Activated naive CD8-positive, alpha-beta T cell treated with anti-CD3 and anti-CD28 coated beads for 36 hours (primary cell): ENCODE measurements at places on chromosomes 13 and 19.

DNA sequence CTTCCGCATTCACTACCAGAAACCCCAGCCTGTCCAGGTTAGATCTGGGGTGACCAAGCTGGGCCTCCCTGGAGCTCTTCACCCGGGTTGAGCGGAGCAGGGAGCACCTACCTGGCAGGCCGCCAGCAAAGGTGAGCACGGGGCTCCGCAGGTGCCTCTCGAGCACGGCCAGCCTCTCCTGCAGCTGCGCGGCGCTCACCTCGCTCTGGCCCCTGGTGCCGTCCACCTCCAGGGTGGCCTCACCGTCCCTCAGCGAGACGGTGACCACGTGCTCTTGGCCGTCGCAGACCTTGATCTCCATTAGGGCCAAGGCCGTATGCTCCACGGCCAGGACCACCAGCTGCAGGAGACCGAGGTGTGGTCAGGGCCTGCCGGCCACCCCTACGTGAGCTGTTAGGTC, 42.0 kb downstream of the GAS6 start:
- H3K36me3 ChIP-seq: peaks cover 2% of the 10 kb centered on the region
- no peak overlapping the region for H3K27ac ChIP-seq
- no peak overlapping the region for H3K4me3 ChIP-seq
- H3K4me1 ChIP-seq: peaks cover 3% of the 10 kb centered on the region
- DNase-seq: no peak

DNA sequence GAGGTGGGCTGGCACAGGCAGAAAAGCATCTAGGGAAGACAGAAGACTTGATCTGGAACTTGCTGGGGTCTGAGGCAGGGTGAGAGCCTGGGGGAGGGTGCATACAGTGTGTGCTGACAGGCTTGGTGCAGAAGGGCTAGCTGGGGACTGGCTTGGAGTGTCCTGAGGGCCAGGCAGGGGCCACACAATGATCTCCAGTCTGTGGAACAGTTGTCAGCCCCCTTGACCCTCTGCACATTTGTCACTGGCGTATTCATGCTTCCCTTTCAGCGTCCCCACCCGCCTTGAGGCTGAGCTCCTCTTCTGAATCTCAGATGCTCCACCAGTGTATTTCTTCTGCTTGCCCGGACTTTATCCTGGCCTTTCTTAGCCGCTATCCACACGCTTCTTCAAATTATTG, 2.8 kb upstream of the MICU2 start:
- no peak for DNase-seq
- no peak overlapping the region for H3K4me3 ChIP-seq
- H3K27me3 ChIP-seq: peaks cover 12% of the 10 kb centered on the region

DNA sequence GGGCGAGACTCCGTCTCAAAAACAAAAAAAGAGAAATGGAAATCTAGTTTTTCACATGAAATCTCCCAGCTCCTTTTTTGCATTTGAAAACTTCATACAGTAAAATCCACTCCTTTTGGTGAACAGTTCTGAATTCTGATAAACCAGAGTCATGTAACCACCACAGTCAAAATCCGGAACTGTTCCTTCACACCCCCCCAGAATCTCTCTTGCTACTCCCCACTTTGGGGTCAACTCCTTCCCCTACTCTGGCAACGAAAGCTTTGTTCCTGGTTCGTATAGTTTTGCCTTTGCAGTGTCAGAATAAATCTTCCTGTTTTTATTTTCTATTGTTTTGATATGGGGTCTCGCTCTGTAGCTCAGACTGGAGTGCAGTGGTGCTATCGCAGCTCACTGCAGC, 23.7 kb downstream of the RCN3 start:
- peaks cover 32% of the 10 kb centered on the region for H3K36me3 ChIP-seq
- H3K27me3 ChIP-seq: no peaks in the 10 kb centered on the region
- DNase-seq: no peak
- peak overlapping the region; percentile 51 for H3K27ac ChIP-seq
- no peak overlapping the region for H3K4me3 ChIP-seq
- H3K4me1 ChIP-seq: peaks cover 56% of the 10 kb centered on the region

DNA sequence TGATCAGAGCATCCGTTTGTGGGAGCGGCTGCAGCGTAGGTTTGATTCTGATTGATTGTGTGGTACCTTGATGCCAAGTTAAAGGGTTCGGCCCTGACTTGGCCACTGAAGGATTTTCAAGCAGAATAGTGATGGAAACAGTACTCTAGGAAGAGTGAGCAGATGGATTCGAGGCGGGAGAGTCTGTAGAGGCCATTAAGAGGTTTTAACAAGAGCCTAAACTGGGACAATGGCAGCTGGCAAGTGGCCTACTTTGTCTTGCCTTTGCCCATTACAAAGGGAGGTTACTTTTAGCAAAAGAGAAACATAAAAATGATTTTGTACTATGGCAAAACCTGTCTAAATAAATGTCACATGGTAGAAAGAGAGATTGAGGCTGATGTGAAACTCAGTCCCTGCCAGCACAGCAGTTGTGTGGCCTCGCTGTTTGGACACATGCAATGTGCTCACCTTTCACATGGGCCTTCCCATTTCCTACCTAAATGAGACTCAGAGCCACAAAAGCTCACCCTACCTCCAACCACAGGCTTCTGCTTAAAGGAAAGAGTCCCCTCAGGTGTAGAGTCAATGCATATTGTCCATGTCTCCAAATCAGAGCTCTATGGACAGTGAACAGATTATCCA, 62.4 kb upstream of the RAP2A start:
- DNase-seq: no peak
- H3K27ac ChIP-seq: no peak overlapping the region
- H3K27me3 ChIP-seq: no peaks in the 10 kb centered on the region

GRCh38 chr13:33127009-33127551, 110.9 kb downstream of the KL start:
- H3K4me3 ChIP-seq: no peak overlapping the region
- no peaks in the 10 kb centered on the region for H3K36me3 ChIP-seq
- no peaks in the 10 kb centered on the region for H3K4me1 ChIP-seq
- DNase-seq: no peak
- H3K27ac ChIP-seq: no peak overlapping the region

DNA sequence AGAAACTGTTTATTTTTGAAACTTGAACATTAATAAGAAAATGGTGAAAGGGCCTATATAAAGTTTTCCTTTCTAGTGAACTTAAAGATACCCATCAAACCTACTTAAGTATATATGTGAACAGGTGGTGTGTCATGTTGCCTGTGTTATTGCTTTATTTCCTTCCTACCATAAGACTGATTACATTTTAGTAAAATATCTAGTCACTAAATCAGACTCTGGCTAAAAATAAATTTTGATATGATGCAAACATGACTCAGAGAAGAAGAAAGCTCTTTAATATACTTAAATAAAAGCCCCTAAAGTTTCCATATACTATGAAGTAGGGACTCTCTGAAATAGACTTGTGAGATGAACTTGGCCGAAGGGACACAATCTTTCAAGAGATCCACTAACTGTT, 35.1 kb upstream of the FBXL3 start:
- H3K27me3 ChIP-seq: no peaks in the 10 kb centered on the region
- peaks cover 4% of the 10 kb centered on the region for H3K4me1 ChIP-seq
- no peak for DNase-seq
- peaks cover 10% of the 10 kb centered on the region for H3K36me3 ChIP-seq

DNA sequence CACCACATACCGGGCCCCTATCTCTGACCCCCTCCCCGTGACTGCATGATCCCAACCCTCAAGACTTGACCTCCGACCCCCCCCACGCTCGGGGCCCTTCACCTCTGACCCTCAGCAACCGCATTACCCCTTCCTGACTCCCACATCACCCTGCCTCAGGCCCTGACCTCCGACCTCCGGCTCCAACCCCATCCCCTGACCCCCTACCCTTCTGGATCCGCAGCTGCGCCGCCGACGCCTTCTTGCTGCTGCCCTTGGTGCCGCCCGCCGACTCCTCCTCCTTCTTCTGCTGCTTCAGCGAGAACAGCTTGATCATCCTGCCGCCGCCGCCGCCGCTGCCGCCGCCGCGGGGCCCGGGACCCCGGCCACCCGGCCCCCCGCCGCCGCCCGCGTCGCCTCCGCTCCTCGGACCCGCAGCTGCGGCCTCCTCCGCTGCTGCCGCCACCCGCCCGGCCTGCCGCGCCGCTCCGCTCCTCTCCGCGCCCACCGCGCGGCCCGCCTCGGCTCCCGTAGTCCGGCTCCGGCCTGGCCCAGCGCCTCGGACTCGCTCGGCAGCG, at the start of gene UBE2M:
UBE2M (minus strand) TSS at position 546 of the 557 bp plus-strand sequence; CDS start at position 316, 230 bp downstream.
- H3K27me3 ChIP-seq: no peaks in the 10 kb centered on the region
- peaks cover 60% of the 10 kb centered on the region for H3K36me3 ChIP-seq

DNA sequence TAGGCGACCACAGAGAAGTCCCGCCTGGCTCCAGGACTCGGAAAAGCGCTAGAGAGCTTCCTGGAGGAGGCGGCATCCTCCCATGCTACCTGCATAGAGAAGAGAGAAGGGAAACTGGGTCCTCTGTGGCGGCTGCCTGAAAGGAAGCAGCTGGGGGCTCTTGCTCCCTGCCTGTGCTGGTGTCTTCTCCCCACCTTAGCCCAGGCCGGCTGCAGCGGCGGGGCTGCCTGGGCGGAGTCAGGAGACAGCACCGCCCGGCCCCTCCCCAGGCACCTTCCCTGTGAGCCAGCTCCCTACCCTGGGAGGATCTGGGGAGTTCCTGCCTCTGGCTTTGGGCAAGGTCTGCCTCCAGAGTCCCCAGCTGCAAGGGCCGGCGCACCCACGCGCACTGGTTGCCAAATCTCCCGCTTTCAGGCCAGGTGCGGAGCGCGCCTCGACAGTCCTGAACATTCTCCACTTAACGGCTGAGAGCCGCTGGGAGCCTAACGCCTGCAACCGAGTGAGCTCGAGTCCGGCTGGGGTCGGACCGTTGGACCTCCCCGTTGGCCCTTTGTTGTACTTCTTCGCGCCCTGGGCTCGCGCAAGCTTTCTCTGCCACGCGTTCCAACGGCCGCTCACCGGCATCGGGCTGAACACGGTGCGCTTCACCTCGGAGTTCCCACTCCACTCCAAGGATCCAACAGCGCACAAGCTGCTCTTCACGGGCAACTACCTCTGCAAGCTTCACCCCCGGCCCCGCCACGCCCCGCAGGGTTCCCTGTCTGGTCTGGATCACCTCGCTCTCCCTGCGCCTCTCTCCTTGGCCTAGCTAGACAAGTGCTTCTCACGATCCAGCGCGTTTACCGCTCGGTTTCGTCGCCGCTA, 21.8 kb upstream of the ZNF30 start:
- H3K4me1 ChIP-seq: peaks cover 12% of the 10 kb centered on the region
- peaks cover 44% of the 10 kb centered on the region for H3K27me3 ChIP-seq
- no peak overlapping the region for H3K27ac ChIP-seq
- peak overlapping the region; percentile 56 for H3K4me3 ChIP-seq
- peaks cover 3% of the 10 kb centered on the region for H3K36me3 ChIP-seq
- peak; percentile 2 for DNase-seq

DNA sequence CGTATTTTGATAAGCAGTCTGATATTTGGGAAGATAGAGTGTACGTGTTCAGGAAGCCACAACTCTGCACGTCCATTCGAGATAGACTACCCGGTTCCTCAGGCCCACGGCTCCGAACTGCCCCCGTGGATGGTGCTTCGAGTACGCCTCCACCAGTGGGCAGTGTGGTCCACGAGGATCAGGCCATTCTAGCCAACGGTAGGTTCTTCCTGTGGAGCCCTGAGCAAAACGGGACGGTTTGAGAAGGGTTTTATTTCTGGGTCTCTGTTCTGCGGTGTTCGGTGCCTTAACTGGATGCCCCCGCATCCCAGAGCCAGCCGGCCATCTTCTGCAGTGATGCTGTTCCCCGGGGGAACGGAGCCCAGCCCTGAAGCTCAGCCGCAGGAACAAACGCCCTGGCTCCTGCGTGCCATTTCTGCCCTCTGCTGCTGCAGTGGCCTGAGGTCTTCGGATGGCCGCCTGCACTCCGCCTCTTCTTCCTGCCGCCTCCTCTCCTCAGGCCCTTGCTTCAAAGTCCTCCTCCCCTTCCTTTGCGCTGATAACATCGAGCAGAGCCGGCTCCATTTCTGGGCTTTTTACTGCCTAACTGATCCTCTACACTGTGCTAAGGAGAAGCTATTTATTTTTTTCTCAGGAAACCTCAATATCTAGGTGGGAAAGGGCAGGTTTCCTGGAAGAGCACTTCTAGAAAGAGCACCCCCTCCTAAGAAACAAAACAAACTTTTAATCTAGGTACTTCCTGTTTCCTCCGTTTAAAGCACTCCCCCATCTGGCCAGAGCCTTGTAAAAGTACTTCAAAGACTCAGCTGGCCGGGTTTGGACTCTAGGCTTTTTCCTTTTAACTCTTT, 36.2 kb upstream of the SLC46A3 start:
- H3K4me1 ChIP-seq: peaks cover 6% of the 10 kb centered on the region
- DNase-seq: no peak
- peaks cover 2% of the 10 kb centered on the region for H3K36me3 ChIP-seq
- H3K27ac ChIP-seq: peak overlapping the region; percentile 76

DNA sequence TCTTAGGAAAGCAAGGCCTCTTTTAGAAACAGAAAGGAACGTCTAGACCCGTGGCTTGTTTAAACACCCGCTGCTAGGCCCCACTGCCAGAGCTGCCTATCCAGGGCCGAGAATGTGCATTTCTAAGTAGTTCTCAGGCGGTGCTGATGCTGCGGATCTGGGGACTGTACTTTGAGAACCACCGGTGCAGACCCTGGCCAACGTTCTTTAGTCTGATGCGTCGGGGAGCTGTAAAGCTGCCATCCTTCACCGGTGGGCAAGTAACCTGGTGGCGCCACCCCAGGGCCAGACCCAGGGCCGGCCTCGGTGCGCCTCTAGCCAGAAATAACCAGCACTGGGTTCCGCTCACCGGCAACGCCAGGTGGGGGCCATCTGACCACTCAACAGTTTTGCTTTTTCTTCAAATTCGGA, 47.1 kb downstream of the TGDS start:
- H3K27ac ChIP-seq: peak overlapping the region; percentile 97
- H3K4me3 ChIP-seq: peak overlapping the region; percentile 78
- peaks cover 19% of the 10 kb centered on the region for H3K4me1 ChIP-seq
- peaks cover 6% of the 10 kb centered on the region for H3K27me3 ChIP-seq
- DNase-seq: no peak

DNA sequence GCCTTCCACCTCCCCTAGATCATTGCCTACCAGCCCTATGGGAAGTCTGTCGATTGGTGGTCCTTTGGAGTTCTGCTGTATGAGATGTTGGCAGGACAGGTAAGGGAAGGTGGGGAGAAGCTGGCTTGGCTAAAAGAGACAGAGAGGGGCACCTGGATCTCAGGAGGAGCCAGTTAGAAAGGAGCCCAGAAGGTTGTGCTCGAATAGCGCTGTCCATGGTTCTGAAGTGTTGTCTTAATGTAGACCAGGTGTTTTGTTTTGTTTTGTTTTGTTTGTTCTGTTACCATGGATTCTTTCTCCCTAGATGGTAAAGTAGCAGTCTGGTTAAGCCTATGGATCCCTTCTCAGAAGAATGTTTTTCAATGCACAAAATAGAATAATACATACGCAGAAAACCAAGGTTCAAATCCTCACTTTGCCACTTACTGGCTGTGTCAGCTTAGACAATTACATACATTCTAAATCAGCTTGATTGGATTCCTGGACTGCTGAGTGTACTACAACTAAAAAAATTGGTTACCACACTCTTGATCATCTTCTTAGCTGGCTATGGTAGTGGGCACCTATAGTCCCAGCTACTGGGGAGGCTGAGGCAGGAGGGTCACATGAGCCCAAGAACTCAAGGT, 5.9 kb upstream of the CACNG7 start:
- H3K4me3 ChIP-seq: no peak overlapping the region
- H3K27me3 ChIP-seq: peaks cover 83% of the 10 kb centered on the region
- H3K4me1 ChIP-seq: peaks cover 15% of the 10 kb centered on the region
- H3K36me3 ChIP-seq: no peaks in the 10 kb centered on the region
- no peak for DNase-seq
- no peak overlapping the region for H3K27ac ChIP-seq
